ENCODE measurements at places on chromosomes 4 and X. TPM values are rescaled to one million over a fixed set of nuclear protein-coding genes. Genes with fewer than 3 reads are reported as not detected.

The GYPA gene
- not detected for total RNA-seq

The TLL1 gene
- 12.9 TPM for total RNA-seq

The GIMD1 gene
- total RNA-seq = not detected

The NEIL3 gene
- 1.1 TPM for total RNA-seq

The SASH3 gene
- 1.6 TPM for total RNA-seq

The FGA gene
- total RNA-seq = not detected

The KCTD8 gene
- total RNA-seq = 0.34 TPM

The PCDH18 gene
- total RNA-seq = 4.1 TPM

The NPNT gene
- 6.6 TPM for total RNA-seq

The VEGFC gene
- total RNA-seq = 5.8 TPM

The VGLL1 gene
- total RNA-seq = not detected
